ENCODE measurements at places on chromosomes 11 and 22. TPM values are rescaled to one million over a fixed set of nuclear protein-coding genes. Genes with fewer than 3 reads are reported as not detected.

DNA sequence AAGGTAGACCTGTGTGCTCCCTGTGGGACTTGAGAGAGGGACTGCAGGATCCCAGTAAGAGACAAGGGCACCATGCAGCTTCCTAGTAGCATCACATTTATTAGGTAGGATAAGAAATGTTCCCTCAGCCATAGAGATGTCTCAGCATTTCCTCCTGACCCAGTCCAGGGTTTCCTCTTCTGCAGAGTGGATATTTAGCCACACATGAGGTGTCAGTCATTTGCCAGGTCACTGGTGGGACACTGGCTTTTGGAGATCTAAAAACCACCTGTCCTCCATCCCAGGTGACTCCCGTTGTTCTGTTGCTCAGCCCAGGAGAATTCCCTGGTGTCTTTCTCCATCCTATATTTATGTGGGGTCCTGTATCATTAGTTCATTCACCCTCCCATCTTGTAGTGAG, 117.5 kb upstream of the NNMT start:
- DNase-seq, result no peak

OMP gene
- polyA plus RNA-seq, result 1.1 TPM

DNA sequence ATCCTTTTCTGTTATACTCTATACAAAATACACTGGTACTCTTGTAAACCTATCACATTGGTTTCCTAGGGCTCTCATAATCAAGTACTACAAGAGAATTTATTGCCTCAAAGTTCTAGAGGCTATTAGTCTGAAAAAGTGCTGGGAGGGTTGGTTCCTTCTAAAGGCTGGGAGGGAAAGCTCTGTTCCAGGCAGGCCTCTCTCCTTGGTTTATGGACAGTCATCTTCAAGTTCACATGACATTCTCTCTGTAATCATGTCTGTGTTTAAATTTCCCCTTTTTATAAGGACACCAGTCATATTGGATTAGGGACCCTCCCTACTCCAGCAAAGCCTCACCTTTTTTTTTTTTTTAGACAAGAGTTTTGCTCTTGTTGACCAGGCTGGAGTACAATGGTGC, 9.1 kb downstream of the SLC36A4 start:
- no peak for DNase-seq

GRCh38 chr11:110077346-110077745, 15.8 kb upstream of the ZC3H12C start:
- peak; percentile 82 for DNase-seq

TMEM45B gene
- 247 TPM for polyA plus RNA-seq

DNA sequence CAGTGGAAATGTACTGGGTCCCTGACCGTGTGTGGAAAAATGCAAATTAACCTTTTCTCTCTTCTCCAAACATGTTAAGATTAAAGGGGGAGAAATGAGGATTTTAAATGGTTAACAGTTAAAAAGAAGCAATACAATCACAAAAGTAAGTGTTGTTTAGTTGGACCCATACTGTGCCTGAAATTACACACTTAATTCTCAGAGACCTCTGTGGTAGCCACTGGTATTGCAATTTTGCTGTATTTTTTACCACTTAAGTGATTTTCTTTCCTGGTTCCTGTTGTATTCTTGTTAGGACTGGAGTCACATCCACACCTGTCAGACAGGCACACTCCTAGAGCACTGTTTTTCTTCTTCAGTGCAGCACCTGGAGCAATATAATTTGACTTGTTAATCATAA, 179.6 kb upstream of the PDGFD start:
- no peak for DNase-seq

SHANK2 gene
- polyA plus RNA-seq, result 16.5 TPM

DNA sequence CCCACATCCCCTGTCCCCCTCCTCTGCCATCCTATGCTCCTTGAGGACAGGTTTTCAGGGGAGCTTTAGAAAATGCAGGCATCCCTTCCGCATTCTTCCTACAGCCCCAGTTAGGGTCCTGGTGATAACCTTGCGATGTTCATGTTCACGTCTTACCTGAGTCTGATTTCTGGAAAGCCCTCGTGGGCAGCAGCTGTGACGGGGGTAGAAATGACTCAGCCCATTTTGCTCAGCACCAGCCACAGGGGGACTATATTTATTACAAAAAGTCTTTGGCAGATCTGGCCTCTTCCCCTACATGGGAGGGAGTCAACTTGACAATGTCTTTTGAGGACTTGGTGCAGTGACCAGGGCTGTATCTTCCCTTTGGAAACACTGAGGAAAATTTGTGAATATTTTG, 12.3 kb downstream of the PKNOX2 start:
- no peak for DNase-seq

GRCh38 chr11:69905611-69906452, 86.6 kb upstream of the FGF3 start:
- DNase-seq, result peak; percentile 90

DNA sequence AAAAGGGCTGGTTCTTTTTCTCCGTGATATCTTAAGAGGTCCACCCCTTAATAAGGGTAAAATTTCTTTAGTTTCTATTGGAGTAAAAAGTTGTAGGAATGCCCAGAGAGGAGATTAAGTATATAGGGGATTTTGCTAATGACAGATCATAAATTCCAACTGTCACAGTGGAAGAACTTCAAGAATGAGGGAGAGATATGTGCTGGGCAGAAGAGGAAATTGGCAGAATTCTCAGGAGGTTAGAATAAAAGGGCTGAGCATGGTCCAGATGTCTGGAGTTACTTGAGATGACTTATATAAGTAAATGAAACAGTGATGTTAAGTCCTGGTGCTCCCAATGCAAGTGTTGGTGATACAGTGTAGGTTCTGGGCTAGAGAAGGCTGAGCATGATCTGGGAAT, 417.6 kb upstream of the ARHGAP42 start:
- DNase-seq, result no peak

MUC5B gene
- 1.9 TPM for polyA plus RNA-seq

SLC22A6 gene
- not detected for polyA plus RNA-seq

- DNase-seq, result no peak
These were observed 24.1 kb downstream of the GRAMD1B start for GRCh38 chr11:123454060-123454651.

DNA sequence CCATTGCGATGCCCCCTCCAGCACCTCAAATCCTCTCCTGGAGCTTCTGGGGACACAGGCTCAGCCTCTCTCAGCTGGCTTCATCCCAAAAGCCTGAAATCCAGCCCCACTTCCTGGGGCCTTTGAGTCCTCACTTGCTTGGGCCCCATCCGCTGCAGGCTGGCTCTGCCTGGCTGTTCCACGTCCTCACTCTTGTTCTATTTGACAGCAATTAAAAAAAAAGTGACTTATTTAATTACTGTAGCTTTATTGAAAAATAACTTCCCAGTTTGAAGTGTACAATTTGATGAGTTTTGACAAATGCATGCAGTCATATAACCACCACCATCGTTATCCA, 27.2 kb downstream of the PARVG start:
- no peak for DNase-seq

GRK3 gene
- 14.2 TPM for polyA plus RNA-seq

ANAPC15 gene
- polyA plus RNA-seq, result 34.5 TPM

GRCh38 chr22:28893810-28894209, 10.4 kb downstream of the ZNRF3 start:
- no peak for DNase-seq

ADAMTS8 gene
- polyA plus RNA-seq, result 2.9 TPM

DNA sequence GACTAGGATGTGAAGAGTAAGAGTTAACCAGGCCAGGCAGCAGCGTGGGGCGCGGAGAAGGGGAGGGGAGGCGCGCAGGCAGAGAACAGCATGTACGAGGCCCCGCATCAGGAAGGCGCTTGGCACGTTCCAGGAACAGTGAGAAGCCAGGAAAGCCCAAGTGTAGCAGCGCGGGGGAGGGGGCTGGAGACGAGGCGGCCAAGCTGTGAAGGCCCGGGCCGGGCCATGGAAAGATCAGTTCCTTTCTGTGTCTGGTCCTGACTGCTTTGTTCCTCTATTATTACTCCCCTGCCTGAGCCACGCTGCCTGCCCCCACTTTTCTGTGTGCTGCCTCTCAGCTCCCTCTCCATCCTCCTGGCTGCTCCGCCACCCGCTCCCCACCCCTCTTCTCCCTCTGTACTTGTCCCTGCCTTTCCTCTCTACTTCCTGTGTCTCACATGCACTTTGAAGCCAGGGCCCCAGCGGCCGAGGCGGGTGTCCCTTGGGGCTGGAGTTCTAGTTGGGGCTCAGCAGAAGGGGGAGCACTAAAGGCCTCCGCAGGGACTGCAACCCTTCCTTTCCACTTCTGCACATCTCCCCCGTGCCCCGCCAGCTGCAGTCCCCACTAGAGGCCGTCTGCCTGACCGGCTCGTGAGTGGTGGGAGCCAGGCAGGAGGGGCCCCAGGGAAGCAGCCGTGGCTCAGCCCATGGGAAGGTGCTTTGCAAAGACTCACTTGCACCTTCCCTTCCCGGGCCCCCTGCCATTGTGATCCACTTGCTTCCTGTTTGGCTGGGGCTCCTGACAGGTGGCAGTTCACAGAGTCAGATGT, 63.7 kb downstream of the PRDM11 start:
- peak; percentile 56 for DNase-seq

DNA sequence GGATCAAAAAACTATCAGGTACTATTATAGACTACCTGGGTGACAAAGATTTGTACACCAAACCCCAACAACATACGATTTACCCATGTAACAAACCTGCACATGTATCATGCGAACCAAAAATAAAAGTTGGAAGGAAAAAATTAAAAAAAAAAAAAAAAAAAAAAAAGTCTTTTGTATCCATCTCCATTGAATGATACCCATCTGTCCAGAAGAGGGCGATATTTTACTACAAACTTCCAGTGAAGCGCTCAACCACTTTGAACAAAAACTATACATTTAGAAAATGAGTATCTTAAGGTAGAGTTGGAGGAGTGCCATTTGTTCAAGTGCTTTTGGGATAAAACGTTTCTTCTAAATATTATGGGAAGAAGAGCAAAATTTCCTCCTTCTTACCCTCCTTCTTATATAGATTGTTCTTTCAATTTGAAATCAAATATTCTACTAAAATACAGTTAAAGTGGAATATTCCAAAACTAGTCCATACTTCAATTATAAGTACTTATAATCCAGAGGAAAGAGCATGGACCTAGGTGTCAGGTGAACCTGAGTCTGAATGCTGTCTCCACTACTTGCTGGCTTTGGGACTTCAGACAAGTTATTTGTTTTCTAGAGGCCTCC, 23.3 kb downstream of the ARL14EP start:
- peak; percentile 42 for DNase-seq

GRCh38 chr22:32686354-32686753, 115.2 kb upstream of the TIMP3 start:
- no peak for DNase-seq

ROM1 gene
- polyA plus RNA-seq, result 4.5 TPM

OR51B4 gene
- 0.07 TPM for polyA plus RNA-seq

DNA sequence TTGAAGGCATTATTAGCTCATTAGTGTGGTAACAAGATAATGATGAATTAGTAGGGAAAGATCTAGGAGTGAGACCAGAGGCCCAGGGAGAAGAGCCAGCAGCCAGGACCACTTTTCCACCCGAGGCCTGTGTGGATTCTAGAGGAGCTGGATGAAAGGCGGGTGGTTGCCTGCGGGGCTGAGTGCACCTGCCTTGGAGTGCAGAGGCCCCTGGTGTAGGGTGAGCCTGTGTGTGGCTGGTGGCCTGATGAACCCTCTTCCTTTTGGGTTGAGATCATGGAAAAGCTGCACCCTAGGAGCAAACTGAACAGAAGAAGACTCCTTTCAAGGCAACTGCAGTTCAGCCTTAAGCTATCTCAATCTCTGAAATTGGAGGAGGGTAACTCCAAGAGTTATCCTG, 5.9 kb upstream of the TP53AIP1 start:
- no peak for DNase-seq

MEI1 gene
- polyA plus RNA-seq, result 4.4 TPM

GRCh38 chr22:47188261-47189055, 426.0 kb downstream of the TBC1D22A start:
- DNase-seq, result no peak

FGF19 gene
- 0.04 TPM for polyA plus RNA-seq

DNA sequence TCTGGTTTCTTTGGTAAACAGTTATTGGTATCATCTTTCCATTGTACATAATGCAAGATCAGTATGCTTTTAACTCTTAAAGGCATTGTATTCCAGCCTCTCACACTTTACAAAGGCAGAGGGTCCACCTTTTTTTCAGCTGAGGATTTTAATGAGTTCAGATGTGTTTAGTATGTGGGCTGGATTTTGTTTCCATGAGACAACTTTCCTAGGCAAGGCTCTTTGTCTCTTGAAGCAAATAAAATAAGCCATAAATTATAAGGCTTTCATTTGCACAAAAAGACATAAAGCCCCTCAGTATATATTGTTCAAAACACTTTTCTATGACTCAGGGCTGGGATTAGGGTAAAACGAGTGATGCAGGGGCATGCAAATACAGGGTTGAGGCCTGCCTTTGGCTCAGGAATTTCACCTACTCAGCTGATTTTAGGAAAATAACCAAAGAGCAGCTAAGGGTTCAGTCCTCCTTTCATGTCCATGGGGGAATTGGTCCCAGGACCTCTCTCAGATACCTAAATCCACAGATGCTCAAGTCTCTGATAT, 7.6 kb downstream of the MMP20 start:
- no peak for DNase-seq

B4GALNT4 gene
- 24.0 TPM for polyA plus RNA-seq

GRCh38 chr11:94302776-94303175, 1.6 kb upstream of the IZUMO1R start:
- DNase-seq, result no peak

GLYATL2 gene
- 0.25 TPM for polyA plus RNA-seq

DNA sequence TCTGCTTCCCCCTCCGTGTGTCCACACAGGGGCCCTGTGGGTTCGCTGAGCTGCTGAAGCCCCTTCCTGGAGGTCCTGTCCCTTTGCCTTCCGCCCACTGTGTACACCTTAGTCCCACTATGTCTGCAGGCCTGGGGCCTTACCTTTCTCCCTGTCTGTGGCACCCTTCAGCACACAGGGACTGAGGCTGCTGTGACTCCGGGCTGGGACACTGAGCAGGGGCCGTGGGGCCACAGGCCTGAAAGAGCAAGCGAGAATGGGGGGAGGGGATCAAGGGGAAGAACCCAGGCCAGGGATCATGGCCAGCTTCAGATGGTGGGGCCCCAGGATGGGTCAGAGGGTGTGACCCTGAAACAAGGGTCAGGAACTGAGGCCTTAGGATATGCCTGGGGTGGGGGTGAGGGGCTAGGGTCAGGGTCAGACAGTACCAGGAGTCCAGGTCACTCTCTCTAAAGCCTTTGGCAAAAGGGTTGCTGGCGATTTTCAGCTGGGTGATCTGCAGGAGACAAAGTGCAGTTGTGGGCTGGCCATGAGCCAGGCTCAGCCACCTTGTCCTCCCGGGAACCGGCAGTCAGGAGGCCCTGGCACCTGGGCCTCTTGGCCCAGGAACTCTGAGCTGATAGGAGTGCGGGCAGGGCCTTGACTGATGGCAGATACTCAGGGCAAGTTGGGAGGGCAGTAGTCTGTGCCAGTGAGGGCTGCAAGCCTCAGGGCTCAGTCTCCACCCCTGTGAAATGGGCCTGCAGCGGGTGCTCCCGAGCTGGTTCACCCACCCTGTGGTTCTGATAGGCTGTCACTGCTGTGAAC, 2.6 kb upstream of the NUDT8 start:
- peak; percentile 91 for DNase-seq

GRCh38 chr22:36383110-36383581, 4.6 kb downstream of the MYH9 start:
- DNase-seq, result no peak

- no peak for DNase-seq
These were observed 39.9 kb upstream of the MYO18B start for GRCh38 chr22:25702040-25702439.

- DNase-seq, result no peak
These were observed 96.8 kb downstream of the GRAMD1B start for GRCh38 chr11:123526918-123527317.

AQP11 gene
- polyA plus RNA-seq, result 18.1 TPM

Measured in large intestine (tissue), 12 donors.